Stimulated activated CD4-positive, alpha-beta T cell treated with anti-CD3 and anti-CD28 coated beads, TNF-alpha, amount 100 ng/mL, for 1 hour (primary cell): ENCODE measurements at places on chromosomes 2 and 18.

- no peak for DNase-seq
Measured at GRCh38 chr2:86019121-86019520, 86.6 kb downstream of the POLR1A start.

DNA sequence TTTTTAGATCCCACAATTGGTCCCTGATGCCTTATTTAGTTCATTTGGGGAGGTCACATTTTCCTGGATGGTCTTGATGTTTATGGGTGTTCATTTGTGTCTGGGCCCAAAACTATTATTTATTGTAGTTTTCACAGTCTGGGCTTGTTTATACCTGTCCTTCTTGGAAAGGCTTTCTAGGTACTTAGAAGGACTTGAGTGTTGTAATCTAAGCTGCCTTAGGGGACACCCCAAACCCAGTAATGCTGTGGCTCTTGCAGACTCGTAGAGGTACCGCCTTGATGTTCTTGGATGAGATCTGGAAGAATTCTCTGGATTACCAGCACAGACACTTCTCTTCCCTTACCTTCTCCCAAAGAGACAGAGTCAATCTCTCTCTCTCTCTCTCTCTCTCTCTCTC is 25.0 kb upstream of the ITSN2 start:
- DNase-seq, result no peak

DNA sequence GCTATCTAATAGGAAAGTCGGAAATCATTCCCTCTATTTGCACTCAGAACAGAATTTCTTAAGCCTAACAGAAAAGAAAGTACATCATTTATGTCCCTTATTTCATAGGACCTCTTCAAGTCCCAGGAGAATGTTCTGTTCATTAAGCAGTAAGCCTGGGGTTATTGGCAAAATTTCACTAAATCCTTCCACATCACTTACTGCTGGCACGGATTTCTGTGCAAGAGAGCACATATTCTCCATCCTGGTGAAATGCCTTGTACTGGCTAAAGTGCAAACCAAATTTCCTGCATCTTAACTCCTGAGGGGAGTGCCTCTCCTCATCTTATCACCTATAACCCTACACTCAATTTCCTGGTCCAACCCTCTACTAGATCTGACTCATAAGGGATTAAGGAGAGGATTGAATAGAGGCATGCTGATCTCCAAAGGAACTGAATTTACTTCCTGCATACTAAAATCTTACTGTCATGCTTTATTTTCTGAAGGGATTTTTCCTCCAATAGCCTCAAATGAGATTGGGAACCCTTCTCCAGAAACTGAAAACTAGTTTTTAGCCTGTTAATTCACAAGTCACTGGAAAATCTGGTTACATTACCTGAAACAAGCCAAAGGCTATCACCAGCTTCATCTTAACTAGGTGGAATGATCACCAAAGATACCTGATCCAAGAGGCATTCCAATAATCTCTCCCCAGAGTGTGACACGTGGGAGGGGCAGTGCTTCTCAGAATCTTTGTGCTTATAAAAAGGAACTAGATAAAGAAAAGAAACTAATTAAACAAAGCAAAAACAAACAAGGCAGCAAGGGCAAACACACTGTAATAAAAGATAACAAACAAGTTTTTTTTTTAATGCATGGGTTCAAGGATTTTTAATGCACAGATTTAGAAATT is 311.1 kb downstream of the NR4A2 start:
- no peak for DNase-seq

GRCh38 chr2:20560891-20561636 is 89.8 kb downstream of the HS1BP3 start:
- no peak for DNase-seq

DNA sequence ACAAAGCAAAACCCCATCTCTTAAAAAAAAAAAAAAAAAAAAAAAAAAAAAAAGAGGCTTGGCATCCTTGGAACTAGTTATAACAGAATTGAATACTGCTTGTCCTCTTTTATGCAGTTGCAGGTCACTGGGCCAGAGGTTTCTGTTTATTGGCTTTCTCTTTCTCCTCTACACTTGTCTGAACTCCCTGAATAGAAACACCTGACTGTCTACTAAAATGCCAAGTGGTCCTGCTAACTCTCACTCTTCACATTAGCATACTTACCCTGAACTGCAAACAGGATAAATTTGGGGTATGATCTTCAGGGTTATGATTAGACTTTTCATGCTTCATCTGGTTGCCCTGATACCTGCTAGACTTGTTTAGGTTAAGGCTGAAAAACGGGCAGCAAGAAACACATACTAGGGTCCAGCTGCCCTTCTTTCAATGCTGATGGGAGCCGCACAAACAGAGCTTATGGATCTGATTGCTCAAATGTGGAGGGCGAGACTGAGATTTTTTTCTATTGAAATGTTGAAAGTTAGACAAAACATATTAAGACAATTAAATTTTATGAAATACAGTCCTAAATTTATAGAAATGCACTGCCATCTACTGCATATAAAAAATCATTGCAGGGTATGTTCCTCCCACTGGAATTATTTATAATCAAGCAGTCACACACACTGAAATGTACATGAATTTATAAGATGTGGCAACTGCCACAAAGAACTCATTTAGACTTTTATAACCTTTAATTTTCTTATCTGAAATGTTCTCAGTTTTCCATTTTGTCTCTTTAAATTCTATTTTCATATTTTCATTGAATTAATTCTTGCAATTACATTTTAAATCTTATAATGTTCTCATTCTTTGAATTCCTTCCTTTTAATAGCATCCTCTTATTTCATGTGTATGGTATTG is 40.8 kb downstream of the GTF3C3 start:
- DNase-seq, result no peak

- DNase-seq, result peak; percentile 64
Measured at GRCh38 chr2:239267288-239267951, 133.4 kb downstream of the HDAC4 start.

- DNase-seq, result no peak
Measured at GRCh38 chr18:30970196-30970816, 72.2 kb downstream of the DSC3 start.

DNA sequence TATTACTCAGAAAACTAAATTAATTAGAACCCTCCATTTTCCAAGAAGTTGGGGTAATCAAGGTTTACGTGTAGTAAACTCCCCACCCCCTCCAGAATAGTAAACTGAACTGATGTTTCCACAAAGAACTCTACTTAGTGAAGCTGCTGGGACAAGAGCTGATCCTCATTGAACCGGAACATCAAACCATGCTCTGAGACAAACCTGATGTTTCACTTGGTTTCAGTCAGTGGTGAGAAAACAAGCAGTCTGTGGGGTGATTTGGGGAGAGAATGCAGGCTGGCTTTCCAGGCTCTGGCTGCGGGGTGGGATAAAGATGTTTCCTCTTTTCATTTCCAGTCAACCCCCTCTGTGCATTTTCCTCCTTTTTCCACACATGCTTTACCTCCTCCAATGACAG is 38.2 kb downstream of the CELF4 start:
- DNase-seq, result no peak

GRCh38 chr2:71006323-71006722 is 11.7 kb upstream of the TEX261 start:
- DNase-seq, result no peak

GRCh38 chr2:29075894-29076705 is 1.8 kb upstream of the PCARE start:
- DNase-seq, result no peak

GRCh38 chr2:221455214-221455613 is 116.9 kb downstream of the EPHA4 start:
- no peak for DNase-seq

GRCh38 chr2:205715831-205716525 is 33.7 kb downstream of the NRP2 start:
- DNase-seq, result no peak

DNA sequence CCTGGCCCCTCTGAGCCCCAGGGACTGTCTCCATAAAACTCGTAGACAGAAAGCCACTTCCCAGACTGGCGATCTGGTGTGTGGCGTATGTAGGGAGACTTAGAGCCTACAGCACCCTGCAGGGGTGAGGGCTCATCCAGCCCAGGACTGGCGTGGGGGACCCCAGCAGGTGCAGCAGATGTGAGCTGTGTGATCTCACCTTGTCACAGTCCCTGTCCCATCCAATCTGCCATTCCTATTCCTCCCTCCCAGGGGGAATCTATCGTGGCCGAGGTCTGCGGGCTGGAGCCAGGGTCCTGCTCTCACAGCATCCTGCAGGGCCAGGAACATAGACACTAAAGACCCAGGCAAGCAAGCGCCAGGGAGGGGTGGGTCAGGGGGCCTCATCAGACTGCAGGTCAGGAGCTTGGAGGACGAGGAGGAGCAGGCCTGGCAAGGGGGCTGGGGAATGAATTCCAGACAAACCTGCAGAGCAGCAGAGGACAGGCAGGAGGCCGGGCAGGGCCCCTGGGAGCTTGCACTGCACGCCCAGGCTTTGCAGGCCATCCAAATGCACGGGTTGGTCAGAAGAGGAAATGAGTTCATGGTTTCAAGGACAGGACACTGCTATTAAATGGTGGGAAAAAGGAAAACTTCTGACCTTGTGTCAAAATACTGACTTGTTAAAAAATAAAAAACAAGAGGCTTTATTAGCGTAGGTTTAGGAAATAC is 32.5 kb downstream of the HS6ST1 start:
- DNase-seq, result no peak

GRCh38 chr18:34965566-34965965 is 75.6 kb upstream of the MAPRE2 start:
- no peak for DNase-seq

GRCh38 chr18:33844232-33844631 is 266.2 kb downstream of the ASXL3 start:
- DNase-seq, result no peak

GRCh38 chr2:39481611-39482010 is 44.5 kb upstream of the MAP4K3 start:
- DNase-seq, result no peak
